ENCODE measurements at places on chromosomes 1 and 21.

DNA sequence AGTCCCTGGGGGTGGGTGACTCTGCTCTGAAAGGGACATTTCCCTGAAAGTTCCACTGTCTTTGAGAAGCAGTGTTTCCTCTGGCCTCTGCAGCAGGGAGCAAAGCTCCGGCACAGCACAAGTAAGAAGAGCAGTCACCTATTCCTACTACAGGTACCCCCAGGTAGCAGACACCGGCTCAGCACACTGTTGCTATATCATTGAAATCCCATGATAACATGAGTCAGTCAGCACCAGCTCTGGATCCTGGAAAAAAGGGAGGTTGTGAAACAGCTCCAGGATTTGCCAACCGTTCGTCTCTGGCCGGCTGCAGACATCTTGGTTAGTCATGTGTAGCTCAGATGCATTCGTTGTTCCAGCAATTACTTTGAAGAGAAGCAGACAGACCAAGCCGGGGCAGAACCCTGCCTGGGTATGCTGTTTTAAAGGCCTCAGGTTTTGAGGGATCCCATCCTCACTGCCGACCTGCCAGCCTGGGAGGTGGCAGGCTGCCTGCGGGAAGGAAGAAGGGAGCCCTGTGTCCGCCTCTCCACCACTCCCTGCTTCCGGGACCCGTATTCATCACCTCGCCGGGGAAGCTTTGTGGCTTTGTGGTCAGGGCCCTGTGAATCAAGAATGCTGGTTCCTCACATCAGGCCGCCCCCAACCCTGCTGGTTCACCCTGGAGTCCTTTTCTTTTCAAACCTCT lies 139.2 kb downstream of the CLIC6 start:
- DNase-seq, result no peak

DNA sequence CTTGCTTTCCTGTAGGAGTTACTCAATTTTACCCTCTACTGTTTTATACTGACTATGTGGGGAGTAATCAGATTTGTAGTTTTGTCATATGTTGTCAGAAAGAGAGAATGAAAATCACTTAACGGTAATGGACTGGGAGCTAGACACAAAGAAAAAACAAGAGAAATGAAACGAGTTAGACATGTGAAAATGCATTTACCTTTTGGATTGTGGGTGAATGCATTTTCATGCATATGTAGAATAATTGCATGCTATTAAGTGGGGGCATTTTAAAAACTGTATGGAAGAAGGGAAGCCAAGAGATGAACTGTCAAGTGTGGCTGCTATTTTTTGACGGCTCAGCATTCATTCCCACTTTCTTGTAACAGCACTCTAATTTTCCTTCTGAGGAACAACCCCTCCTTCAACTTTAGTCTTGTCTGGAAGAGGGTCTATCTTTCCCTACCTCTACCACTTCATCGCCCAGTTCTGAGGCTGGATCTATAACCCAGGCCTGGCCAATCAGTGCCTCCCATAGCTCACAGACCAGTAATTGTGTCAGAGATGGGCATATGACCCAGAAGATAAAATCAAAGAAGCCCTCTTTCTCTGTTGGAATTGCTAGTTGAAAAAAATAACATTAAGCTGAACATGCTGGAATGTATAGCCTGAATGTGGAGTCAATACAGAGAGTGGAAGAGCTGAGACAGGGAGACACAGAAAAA lies 5.2 kb upstream of the ZNF697 start:
- DNase-seq, result no peak

DNA sequence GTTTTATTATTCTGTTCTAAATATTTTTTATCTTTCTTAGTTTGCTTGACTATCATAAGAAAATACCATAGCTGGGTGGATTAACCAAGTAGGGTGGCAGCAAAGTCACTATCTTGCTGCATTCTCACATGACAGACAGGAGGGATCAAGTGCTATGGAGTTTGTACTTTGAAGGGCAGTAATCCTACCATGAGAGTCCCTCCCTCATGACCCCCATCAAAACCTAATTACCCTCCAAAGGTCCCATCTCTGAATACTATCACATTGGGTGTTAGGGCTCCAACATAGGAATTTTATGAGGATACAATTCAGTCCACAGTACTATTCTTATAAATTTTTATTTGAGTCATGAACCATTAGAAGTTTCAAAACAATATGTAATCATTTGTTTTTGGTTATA lies 388.5 kb upstream of the B3GALT2 start:
- no peak for DNase-seq

DNA sequence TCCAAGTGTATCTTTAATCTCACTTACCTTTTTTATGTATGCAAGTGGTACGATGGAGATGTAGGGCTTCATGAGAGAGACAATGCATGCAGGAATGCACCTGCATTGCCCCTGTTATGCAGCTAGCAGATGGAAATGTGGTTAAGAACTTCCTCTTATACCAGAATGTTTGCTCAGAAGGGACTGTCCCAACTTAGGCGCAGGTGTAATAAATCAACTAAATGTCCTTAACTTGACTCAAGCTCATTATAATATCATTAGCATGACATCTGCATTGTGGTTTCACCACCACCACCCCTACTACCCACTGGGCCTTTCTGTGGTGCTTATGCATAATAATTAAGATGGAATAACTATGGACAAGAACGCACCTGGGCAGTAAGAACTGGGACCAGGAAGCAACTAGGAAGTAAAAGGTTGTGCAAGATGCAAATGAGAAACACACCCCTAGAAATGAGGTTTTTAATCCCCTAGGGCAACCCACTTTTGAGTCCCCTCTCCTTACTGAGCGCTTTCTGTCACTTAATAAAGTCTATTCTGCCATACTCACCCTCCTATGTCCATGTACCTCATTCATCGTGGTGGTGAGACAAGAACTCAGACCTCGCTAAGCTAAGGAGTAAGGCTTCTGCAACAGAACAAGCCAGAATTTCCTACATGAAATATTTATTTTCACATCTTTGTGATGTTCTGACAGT lies 1103.3 kb upstream of the B3GALT2 start:
- DNase-seq, result no peak

GRCh38 chr1:39272027-39272797 lies 67.7 kb downstream of the MACF1 start:
- DNase-seq, result no peak

- no peak for DNase-seq
These were observed 17.1 kb downstream of the SCAF4 start for GRCh38 chr21:31714741-31715365.

DNA sequence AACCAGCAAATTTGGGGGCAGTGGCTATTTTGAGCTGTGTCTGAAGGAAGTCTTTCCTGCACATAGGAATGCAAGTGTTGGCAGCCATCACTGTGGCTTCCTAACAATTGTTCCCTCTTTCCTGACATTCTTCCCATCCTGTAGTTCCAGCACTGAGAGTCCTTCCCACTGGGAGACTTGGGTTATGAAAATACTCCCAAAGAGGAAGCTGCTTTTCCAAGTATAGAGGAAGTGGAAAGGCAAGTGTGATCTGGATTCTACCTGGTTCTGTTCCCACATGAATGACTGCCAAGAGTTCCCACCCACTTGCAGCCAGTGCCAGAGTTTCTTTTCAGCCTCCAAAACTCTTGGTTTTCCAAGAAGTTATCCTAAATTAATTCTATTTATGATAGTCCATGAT lies 98.5 kb upstream of the CD53 start:
- DNase-seq, result no peak

- DNase-seq, result no peak
These were observed 29.8 kb downstream of the EDEM3 start for GRCh38 chr1:184724843-184725242.

DNA sequence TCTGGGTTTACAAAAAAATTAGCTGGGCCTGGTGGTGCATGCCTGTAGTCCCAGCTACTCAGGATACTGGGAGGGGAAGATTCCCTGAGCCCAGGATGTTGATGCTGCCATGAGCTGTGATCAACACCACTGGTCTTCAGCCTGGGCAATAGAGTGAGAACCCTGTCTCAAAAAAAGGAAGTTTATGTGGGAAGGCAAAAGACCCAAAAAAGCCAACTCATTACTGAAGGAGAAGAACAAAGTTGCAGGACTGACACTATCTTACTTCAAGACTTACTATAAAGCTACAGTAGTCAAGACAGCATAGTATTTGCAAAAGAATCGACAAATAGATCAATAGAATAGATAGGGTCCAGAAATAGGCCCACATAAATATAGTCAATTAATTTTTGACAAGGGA lies 9.2 kb upstream of the PTGS2 start:
- DNase-seq, result no peak

DNA sequence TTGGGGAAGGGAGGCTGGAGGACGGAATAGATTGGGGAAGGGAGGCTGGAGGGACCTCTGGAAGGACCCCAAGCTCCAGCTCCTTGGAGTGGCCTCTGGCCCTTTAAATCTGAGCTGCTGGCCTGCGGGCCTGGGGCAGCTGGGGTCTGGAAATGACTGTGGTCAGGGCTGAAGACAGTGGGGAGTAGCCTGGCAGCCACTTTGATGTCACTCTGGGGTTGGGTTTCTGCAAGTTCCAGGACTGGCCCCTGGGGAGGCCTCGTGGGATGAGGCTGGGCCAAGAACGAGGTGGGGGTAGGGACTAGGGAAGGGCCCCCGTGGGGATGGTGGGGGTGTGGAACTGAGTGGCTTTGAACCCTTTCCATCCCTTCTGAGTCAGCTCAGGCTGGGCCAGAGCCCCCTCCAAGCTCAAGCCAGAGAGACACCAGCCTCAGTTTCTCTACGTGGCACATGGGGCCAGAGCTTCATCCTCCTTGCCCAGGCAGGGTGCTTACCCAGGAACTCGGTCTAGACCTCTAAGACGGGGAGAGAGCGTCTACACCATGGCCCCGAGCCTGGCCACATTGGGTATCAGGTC lies 59.7 kb downstream of the ALPL start:
- DNase-seq, result no peak

DNA sequence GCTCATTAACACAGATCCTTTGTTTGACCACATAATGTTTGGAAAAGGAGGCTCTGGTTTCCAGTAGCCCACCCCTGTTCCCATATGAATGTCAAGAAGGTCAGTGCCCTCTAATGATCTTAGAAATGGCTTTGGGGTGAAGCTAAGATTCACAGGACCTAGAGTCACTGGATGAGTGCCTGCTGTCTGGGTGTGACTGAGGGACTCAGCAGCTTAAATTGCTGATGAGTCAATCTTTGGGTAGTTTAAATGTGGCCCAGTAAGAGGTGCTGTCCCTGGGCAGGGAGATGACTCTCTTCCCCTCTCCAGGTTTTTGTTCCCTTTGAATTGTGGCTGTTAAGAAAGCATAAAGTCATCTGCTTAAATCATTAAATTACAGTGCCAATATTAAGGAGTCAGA lies 50.6 kb downstream of the L1TD1 start:
- no peak for DNase-seq

- DNase-seq, result no peak
These were observed 9.6 kb downstream of the ZBTB18 start for GRCh38 chr1:244060686-244061085.

GRCh38 chr1:41496080-41497055 lies 11.9 kb upstream of the EDN2 start:
- no peak for DNase-seq

GRCh38 chr1:10915594-10915993 lies 96.9 kb upstream of the TARDBP start:
- no peak for DNase-seq
